ENCODE measurements at places on chromosomes 11 and 22.

DNA sequence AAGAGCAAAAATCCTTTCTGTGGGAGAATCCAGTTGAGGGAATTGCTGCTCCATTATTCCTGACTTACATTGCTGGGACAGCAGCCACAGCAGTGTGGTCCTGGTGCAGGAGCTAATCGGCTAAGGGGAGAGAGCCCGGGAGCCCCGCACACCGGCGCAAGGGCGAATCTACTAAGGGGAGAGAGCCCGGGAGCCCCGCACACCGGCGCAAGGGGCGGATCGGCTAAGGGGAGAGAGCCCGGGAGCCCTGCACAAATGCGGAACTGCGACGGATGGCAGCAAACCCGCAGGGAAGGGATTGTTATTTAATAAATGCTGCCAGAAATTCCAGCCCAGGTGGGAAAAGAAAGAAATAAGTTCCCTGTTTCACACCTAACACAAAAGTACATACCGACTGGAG, 43.5 kb downstream of the TPCN2 start:
- no peak for DNase-seq

- no peak for DNase-seq
Observed at GRCh38 chr11:34537636-34538035, 24.0 kb upstream of the ELF5 start.

GRCh38 chr11:45149483-45150056, 3.1 kb downstream of the PRDM11 start:
- no peak for DNase-seq

GRCh38 chr11:50187220-50187619, 154.5 kb downstream of the OR4C45 start:
- no peak for DNase-seq

GRCh38 chr11:11439591-11439990, 86.5 kb upstream of the CSNK2A3 start:
- no peak for DNase-seq

DNA sequence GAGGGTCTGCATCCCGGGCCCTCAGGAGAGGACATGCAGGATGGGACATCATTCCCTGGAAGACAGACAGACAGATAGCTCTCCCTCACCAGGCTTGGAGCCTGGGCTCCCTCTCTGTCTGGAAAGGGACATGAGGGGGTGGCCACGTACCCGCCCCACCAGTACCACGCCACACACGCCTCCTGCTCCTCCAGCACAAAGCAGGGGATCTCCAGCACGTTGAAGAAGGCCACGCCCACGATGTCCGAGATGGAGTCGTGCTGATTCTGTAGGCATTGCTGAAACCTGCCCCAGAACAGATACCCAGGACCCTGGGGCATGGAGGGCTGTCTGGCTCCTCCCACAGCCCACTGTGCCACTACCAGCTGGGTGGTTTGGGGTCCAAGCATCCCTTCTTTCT, 2.2 kb downstream of the PLA2G3 start:
- no peak for DNase-seq

DNA sequence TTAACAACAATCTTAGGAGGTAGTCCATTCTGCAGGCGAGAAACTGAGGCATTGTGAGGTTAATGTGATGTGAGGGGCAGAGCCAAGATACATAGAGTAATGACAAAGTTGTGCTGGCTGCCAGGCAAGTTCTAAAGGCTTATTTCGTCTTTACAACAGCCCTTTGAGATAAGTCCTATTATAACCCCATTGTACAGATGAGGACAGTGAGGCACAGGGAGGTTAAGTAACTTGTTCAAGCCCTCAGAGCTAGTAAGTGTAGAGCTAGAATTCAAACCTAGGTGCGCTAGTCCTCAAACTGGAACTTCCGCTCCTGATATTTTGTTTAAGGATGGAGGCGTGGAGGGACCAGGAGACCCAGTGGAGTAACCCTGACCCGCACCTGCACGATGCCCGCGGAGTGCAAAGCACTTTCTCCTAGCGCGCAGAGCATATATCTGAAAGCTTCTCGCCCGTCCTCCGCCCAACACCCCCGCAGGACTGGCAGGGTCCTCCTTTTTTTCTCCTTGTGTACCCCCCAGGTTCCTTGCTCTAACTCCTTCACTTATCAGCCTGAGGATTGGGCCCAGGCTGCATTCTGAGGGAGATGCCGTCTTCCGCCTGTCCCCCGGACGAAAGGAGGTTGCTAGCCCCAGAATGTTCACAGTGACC, 4.9 kb upstream of the FLI1 start:
- DNase-seq, result no peak

- DNase-seq, result no peak
Observed at GRCh38 chr11:126522606-126523005, 167.1 kb downstream of the ST3GAL4 start.

GRCh38 chr11:66820901-66821300, 22.3 kb upstream of the RCE1 start:
- no peak for DNase-seq

DNA sequence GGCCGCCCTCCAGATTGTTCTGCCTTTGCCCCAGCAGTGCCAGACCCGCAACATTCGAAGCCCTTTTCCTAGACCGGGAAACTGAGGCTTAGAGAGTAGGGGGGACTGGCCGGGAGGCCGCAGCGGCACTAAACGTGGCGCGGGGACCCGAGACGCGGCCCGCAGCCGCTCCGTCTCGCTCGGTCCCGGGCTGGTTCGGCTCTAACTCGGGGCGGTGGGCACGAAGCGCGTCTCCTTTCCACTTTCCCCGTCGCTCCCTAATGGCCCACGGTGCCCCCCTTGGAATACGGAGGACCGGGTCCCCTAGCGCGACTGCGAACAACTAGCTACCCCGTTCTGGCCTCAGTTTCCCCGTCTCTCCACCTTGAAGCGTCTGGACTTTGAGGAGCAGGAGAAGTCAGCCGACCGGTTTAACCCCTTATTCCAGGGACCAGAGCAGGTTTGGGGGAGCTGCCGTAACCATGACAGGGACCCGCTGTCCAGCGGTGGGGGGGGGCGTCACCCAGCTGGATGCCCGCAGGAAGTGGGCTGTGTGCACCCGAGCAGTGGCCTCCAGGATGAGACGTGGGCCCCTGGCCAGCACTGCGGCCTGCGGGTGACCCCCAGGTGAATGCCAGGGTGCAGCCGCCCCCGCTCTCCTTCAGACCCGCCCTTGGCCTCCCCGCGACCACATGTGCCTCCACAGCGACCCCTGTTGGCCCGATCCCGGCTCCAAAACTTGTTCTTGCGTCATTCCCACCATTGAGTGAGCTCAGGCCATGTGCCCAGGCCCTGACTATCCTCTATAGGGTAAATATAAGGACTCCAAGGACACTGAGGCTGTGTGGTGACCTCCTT, 1.1 kb downstream of the CDC42EP1 start:
- DNase-seq, result peak; percentile 86

DNA sequence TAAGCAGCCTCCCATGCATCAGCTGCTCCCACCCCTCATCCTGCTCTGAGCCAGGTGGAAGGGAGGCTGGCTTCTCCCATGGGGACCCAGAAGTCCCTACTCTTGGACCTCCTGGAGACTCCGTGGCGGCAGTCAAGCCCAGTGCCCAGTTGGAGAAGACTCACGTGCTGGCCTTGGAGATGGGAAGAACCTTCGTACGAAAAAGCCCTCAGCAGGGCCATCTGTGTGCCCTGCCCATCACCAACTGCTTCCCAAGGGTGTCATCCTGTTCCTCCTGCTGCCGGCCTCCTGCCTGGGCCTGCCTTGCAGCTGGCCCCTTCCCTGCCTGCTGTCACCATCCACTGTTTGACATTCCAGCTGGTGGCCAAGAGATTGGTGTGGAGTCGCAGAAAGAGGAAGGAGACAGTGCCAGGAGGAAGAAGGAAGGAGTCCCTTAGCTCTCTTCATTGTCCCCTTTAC, 28.0 kb downstream of the ARHGAP1 start:
- no peak for DNase-seq

DNA sequence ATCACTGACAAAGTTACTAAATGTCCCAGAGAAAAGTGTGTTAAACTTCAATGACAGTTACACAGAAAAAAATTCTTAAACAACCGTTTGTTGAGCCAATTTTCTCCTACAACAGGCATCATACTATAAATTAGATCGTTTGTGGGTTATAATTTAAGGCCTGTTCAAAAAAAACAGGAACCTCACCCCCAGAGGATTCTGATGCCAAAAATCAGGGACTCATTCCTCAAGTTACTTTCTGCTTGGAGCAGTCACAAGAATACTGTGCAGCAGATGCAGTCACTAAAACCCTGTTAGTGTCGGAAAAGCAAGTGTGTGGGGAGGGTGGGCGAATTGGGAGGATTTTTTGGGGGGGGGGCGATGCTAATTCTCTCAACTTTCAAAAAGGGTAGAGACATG, 657 bp downstream of the CWC15 start:
- no peak for DNase-seq

GRCh38 chr22:29328566-29329500, 13.3 kb upstream of the RASL10A start:
- no peak for DNase-seq

DNA sequence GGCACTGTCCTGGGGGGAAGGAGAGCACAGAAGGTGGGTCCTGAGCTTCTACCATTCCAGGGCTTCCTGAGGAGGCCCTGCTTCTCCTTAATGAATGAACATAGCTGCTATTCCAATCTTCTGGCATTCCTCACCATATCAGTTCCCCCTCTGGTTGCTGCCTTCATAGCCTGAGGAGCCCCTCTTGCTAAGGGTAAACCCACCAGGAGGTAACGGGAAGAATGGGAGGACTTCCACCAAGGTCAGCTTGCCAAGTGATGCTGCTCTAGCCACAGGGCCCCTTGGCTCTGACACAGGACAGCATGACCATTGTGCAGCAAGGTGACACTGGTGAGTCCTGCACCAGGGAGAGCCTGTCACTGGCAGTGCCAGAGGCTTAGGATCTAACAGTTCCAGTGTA, 1022.5 kb downstream of the TBC1D22A start:
- DNase-seq, result no peak

- DNase-seq, result no peak
Observed at GRCh38 chr11:16136792-16137390, 219.5 kb downstream of the SOX6 start.

GRCh38 chr11:74427384-74427886, 29.2 kb upstream of the PGM2L1 start:
- peak; percentile 70 for DNase-seq

DNA sequence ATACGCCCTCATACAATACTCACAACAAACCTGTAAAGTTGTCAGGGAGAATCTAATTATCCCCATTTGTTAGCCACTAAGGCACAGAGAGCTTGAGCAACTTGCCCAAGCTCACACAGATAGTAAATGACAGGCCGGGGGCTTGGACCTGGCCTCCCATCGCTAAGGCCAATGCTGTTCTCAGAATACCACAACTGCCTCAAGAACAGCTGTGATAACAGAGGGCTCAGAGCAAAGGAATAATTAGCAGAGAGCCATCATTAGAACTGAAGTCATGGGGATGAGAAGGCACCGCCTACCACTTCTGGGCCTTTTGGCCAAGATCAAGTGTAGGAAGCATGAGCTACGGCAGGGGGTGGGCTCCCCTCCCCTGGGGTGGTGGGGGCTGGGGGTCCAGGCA, 98.6 kb downstream of the FEZ1 start:
- DNase-seq, result no peak

- no peak for DNase-seq
Observed at GRCh38 chr11:128374026-128374425, 213.3 kb downstream of the ETS1 start.

- peak; percentile 94 for DNase-seq
Observed at GRCh38 chr11:17257196-17257595, 19.3 kb upstream of the NUCB2 start.

DNA sequence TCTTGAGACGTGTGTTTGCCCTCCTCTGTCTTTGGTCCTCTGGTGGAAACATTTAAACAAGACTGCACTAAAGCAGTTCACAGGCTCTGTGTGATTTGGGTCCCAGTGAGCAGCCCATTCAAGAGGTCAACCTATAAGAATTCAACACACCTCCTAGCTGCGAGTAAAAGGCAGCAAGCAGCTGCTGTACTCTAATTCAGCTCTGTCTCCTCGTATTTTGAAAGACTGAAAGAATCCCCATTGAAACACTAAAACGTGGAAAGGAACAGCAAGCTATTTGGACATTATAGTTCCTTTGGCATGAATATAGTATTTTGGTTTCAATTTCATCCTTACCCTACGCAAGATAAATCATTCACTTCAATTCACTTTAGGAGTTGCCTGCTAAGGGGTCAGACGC, 1046.7 kb downstream of the DLG2 start:
- no peak for DNase-seq

DNA sequence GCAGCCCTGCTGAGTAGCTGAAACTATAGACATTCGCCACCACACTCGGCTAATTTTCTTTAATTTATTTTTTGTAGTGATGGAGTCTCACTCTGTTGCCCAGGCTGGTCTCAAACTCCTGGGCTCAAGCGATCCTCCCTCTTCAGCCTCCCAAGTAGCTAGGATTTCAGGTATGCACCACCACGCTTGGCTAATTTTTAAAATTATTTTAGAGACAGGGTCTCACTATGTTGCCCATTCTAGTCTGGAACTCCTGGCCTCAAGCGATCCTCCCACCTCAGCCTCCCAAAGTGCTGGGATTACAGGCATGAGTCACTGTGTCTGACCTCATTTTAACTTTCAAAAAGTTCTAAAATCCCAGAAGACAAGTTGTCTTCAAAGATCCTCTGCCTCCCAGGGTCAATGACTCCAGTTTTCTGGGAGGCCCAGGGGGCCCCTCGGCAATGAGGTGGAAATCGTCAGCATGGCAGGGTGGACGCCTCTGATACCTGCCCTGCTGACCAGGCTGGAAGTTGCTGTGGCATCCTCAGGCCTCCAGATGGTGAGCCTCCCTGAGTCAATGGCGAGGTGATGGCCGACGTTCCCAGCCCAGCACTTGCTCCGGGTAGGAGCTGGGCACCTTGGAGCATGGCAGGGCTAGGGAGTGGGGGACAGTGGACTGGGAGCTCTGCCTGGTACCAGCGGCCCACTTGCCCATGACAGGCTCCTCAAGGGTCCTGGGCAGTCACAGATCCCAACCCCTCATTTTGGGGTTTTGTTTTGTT, 31.1 kb downstream of the RPL3 start:
- no peak for DNase-seq

GRCh38 chr22:23088199-23088604, 17.9 kb downstream of the GNAZ start:
- no peak for DNase-seq

DNA sequence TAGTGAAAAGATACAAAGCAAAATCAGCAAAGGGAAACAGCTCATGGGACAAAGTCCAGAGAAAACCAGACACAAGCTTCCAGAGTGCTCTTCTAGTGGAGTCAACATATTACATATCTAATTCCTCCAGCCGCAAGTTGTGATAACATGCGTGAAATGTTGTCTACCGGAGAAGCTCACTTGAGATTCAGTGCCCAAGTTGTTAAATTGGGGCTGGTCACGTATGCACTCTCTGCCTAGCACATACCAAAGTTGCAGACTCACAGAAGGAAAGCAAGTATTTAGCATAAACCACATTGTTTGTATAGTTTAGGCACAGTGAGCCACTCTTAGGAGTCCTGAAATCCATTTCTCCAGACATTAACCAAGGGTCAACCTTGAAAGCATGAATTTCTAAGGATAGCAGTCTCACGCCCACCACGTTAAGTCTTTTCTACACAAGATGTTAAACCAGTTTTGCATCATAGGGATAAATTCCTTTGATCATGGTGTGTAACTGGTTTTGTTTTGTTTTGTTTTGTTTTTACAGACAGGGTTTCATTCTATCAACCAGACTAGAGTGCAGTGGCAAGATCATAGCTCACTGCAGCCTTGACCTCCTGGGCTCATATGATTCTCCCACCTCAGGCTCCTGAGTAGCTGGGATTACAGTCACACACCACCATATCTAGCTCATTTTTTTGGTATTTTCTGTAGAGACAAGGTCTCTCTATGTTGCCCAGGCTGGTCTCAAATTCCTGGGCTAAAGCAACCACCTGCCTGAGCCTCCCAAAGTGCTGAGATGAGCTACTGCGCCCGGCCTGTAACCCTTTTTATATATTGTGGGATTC, 39.5 kb upstream of the EP300 start:
- DNase-seq, result peak; percentile 79

All from iris pigment epithelial cell (primary cell).